ENCODE measurements at places on chromosomes 12 and 14. TPM values are rescaled to one million over a fixed set of nuclear protein-coding genes. Genes with fewer than 3 reads are reported as not detected.

- H3K4me3 ChIP-seq: no peak overlapping the region
- no peaks in the 10 kb centered on the region for H3K4me1 ChIP-seq
- no peak for DNase-seq
- no peaks in the 10 kb centered on the region for H3K36me3 ChIP-seq
Observed at GRCh38 chr12:121107681-121108080, 25.0 kb upstream of the P2RX7 start.

GRCh38 chr12:2352203-2352602 lies 299.4 kb downstream of the CACNA1C start:
- H3K4me3 ChIP-seq: no peak overlapping the region
- no peaks in the 10 kb centered on the region for H3K4me1 ChIP-seq
- H3K27me3 ChIP-seq: no peaks in the 10 kb centered on the region
- no peak for DNase-seq

DNA sequence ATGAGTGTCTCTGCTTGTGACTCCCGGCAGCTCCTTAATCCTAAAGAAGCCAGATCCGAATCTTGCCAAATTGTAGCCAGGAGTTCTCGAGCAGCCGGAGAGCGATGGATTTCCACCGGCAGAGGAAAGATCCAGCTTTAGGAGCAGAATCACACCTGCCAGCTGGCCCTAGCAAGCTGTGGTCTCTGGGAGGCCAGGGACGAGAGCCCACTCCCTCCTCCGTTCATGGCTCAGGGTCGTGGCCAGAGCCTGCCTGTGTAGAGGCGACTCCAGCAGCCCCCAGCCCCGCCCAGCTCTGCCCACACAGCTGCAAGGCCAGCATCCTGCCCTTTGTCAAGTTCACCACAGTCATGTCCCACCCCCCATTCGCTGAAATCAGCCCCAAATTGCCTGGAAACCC lies 121.0 kb downstream of the SCARB1 start:
- no peak overlapping the region for H3K4me3 ChIP-seq
- H3K4me1 ChIP-seq: peaks cover 53% of the 10 kb centered on the region
- no peak for DNase-seq

- DNase-seq: peak; percentile 63
- H3K4me3 ChIP-seq: peak overlapping the region; percentile 27
- no peaks in the 10 kb centered on the region for H3K36me3 ChIP-seq
- no peaks in the 10 kb centered on the region for H3K27me3 ChIP-seq
Observed at GRCh38 chr14:95518045-95518751, 1.7 kb upstream of the SYNE3 start.

TUNAR gene
- polyA plus RNA-seq: not detected

PLBD1 gene
- 0.04 TPM for polyA plus RNA-seq

- H3K4me1 ChIP-seq: no peaks in the 10 kb centered on the region
- no peak overlapping the region for H3K27ac ChIP-seq
- H3K27me3 ChIP-seq: no peaks in the 10 kb centered on the region
- no peak for DNase-seq
- no peaks in the 10 kb centered on the region for H3K36me3 ChIP-seq
- H3K4me3 ChIP-seq: no peak overlapping the region
Observed at GRCh38 chr12:78226763-78227162, 396.1 kb downstream of the NAV3 start.

TAS2R7 gene
- polyA plus RNA-seq: not detected

MAX gene
- 70.1 TPM for polyA plus RNA-seq

ARHGEF25 gene
- polyA plus RNA-seq: 3.5 TPM

C12orf75 gene
- polyA plus RNA-seq: 23.6 TPM

- H3K27ac ChIP-seq: no peak overlapping the region
- H3K4me1 ChIP-seq: no peaks in the 10 kb centered on the region
Observed at GRCh38 chr12:67925552-67925951, 63.7 kb upstream of the IFNG-AS1 start.

GALNT6 gene
- 18.7 TPM for polyA plus RNA-seq

POTEM gene
- not detected for polyA plus RNA-seq

DNA sequence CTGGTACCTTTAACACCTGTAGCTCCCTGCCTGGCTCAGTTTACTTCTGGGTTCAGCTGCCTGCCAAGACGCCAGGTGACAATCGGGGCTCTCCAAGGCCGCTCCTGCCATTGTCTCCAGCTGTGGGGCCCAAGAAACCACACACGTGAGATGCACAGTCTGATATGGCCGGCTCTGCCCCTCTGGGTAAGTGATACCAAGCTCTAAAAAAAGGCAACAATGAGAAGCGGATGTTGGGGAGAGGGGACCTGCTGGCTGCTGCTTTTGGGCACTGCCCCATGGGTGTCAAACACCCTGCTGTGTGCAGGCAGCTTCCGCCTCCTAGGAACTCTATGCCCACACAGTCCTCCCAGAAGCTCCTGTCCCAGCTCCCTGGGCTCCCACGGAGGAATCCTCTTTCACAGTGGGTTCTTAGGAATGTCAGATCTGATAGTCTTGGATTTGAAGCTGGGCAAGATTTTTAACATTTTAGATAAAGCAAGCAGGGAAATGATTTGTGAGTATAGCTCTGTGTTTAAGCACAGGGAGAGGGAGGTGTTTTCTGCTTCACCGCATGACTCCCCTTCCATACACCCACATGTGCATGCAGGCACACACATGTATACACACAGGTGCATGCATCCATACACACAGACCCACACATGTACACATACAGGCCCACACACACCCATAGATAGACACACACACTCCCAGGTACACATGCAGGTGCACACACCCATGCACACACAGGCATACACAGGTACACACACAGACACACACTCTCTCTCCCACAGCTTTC lies 1135.8 kb downstream of the BCL11B start:
- H3K27me3 ChIP-seq: no peaks in the 10 kb centered on the region
- no peaks in the 10 kb centered on the region for H3K4me1 ChIP-seq
- no peak overlapping the region for H3K27ac ChIP-seq
- H3K36me3 ChIP-seq: no peaks in the 10 kb centered on the region
- DNase-seq: no peak

TULP3 gene
- 31.0 TPM for polyA plus RNA-seq

SMOC1 gene
- 0.94 TPM for polyA plus RNA-seq

VDR gene
- 0.91 TPM for polyA plus RNA-seq

Measured in endothelial cell of umbilical vein (primary cell).